ENCODE measurements at places on chromosomes 16 and 17.

GRCh38 chr17:9905902-9906301 lies 831 bp upstream of the RCVRN start:
- no peak for DNase-seq

- no peak for DNase-seq
These were observed 675 bp downstream of the RNF213 start for GRCh38 chr17:80261159-80261894.

DNA sequence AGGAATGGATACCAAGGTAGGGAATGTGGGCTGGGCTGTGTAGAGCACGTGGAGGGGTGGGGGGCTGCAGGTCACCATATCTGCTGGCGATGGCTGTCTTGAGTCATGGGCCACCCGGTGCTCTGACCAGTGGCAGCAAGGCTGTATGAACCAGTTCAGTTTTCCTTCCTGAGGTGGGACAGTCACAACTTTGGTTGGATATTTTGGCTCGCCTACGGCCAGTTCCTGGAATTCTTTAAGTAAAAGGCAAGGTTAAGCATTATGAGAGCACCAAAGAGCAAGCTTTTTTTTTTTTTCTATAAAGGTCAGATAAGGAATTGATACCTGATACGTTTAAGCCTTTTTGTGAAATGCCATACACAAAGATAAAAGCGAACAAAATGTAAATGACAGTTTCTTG lies 81.9 kb downstream of the USP22 start:
- no peak for DNase-seq

DNA sequence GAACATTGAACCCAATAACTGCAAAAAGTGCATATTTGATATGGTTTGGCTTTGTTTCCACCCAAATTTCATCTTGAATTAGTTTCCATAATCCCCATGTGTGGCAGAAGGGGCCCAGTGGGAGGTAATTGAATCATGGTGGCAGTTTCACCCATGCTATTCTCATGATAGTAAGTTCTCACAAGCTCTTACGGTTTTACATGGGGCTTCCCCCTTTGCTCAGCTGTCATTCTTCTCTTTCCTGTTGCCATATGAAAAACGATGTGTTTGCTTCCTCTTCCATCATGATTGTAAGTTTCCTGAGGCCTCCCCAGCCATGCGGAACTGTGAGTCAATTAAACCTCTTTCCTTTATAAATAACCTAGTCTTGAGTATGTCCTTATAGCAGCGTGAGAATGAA lies 127.6 kb downstream of the CHD9NB start:
- DNase-seq: no peak

DNA sequence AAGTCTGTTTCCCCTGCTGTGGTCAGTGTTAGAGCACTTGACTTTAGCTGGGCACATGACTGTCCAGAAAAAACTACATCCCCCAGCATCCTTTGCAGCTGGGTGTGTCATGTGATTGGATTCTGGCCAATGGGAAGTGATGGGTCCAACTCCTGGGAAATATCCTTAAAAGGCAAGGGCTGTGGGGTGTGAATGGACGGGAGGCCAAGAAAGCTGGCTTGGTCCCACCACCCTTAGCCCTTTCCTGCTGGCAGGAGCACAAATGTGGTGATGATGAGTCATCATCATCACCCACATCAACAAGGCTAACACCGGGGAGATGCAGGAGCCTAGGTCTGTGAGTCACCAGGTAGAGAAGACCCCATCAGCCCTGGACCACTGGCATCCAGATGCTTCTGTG lies 341.7 kb downstream of the C16orf95 start:
- no peak for DNase-seq

Data from NCI-H2107 (cell line).